ENCODE measurements at places on chromosomes 1 and 21.

DNA sequence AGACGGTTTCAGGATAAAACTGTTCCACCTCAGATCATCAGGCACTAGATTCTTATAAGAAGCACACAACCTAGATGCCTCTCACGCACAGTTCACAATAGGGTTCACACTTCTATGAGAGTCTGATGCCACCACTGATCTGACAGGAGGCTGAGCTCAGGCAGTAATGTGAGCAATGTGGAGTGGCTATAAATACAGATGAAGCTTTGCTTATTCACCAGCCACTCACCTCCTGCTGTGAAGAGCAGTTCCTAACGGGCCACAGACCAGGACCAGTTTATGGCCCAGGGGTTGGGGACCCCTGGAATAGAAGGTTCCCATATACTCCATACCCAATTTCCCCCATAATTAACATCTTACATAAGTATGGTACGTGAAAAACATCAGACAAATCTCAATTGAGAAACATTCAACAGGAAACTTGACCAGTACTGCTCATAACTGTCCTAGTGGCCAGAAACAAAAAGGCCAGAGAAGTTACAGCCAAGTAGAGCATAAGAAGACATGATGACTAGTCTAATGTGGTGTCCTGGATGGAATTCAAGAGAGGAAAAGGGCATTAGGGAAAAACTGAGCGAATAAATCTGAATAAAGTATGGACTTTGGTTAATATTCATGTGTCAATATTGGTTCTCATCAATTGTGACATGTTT lies 24.7 kb upstream of the IGSF5 start:
- DNase-seq = no peak

DNA sequence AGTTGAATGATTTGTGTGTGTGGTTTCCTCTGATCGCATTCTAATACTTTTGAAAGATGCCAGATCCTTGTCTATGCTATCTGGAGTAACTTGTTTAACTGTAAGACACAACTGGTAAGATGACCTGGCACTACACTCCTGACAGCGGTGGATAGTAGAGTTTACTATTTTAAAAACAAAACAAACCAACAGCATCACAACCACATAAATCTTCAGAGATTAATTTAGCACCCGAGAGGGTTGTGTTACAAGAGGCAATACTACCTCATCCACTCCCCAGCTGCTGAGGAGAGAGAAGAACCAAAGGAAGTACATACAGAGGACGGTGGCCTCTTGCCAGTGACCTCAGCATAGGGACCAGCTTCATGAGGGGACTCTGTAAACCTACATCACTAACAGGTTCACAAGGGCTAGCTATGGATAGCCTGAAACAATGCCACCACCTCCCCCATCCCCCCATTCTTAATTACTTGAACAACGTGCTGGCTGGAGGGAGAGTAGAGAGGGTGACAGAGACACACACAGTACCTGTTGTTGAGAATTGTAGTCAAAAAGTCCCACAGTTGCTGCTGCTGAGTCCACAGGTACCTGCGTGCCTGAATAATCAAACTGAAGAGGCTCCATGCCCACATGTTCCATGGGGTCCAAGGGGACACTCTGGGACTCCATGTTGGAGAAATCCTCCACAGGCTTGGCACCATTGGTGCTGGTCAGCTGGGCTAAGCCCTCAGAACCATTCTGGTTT lies 73.5 kb downstream of the PUM1 start:
- DNase-seq = no peak

GRCh38 chr1:54807756-54808155 lies 6.6 kb upstream of the TTC22 start:
- DNase-seq = no peak

- no peak for DNase-seq
Observed at GRCh38 chr1:39091845-39092645, 65.9 kb downstream of the NDUFS5 start.

DNA sequence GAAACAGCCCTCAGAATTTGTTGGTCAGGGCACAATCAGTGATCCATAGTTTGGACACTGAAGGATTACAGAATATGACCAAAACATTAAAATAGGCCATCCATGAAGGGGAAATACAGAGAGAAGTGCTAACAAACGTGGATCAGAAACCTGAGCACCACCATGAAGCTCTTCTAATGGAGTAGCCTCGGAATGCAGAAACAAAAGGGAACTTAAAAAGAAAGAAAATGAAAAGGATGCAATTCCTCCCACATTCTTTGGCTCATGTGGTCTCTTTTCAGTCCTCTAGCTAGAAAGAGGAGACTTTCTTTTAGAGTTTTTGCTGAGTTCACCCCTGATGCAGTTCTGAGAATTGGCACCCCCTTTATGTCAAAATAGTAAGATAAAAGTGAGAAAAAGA lies 989.8 kb upstream of the B3GALT2 start:
- no peak for DNase-seq

- peak; percentile 79 for DNase-seq
Observed at GRCh38 chr1:224116131-224116530, 2.2 kb downstream of the FBXO28 start.

DNA sequence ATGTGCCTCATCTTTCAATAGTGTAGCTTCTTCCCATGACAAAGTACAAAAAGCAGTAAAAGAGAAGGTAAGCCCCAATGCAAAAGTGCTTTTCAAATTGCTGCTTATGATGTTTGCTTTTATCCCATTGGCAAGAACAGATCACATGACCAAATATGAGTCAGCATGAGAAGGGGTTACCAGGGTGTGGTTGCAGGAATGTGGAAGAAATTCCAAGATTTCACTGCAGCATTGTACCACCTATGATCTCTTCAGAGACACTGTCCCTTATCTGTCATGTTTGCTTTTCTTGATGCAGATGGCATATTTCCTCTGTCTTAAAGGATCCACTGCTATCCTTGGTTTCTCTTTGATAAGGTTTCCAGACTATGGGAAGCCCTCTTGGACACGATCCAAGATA lies 1006.9 kb upstream of the PRMT6 start:
- no peak for DNase-seq

GRCh38 chr1:200471739-200472138 lies 61.9 kb upstream of the ZNF281 start:
- DNase-seq = no peak

GRCh38 chr1:150579945-150580642 lies 684 bp upstream of the MCL1 start:
- no peak for DNase-seq

DNA sequence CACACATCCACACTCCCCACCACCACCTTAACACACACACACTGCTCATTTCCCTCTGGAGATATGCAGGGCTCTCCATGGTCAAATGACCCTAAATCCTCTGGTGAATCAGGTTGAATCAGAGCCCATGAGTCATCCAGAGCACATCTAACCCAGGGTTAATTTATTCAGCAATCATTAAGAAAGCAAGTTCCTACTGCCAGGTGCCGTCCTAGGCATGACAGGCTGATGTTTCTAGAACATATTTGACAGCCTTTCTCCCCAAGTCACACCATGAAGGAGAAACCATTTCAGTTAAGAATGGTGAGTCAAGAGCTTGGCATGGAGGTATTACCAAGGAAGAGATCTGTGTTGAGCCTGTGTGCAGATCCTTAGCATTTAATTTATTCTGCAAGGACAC lies 194.3 kb upstream of the CAMK1G start:
- DNase-seq = no peak

- DNase-seq = no peak
Observed at GRCh38 chr21:28464095-28464494, 528.6 kb downstream of the LTN1 start.

GRCh38 chr1:2787163-2787911 lies 14.2 kb downstream of the TTC34 start:
- DNase-seq = no peak

DNA sequence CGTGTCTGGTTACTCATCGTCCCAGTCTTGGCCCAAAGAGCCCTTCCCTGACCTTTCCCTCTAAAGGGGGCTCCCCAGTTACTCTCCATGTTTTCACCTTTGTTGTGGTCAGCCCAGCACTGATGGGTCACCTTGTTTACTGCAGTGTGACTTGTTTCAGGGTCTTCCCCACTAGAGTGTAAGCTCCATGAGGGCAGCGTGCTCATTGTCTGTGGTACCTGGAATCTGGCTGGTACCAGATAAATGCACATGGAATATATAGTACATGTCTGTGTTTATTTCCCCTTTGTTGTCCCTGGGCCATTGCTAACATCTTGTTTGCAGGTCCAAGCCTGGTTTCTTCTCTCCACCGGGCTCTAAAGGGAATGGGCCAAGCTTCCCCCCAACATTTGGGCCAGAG lies 22.7 kb upstream of the TENT5B start:
- no peak for DNase-seq

- DNase-seq = no peak
Observed at GRCh38 chr1:208603721-208604120, 359.5 kb upstream of the PLXNA2 start.

DNA sequence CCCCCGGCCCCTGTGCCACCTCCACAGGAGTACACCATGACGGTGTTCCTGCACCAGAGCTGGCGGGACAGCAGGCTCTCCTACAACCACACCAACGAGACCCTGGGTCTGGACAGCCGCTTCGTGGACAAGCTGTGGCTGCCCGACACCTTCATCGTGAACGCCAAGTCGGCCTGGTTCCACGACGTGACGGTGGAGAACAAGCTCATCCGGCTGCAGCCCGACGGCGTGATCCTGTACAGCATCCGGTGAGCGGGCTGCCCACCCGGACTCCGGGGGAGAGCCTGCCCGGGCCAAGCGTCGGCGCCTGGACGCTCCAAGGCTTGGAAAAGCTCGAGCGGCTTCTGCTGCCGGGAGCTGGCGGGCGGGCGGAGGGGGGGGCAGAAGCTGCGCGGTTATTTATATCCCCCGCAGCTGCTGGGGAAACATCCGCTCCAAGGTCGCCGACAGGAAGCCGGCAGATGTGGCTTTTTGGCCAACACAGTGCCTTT lies 6.4 kb downstream of the GABRD start:
- DNase-seq = no peak

DNA sequence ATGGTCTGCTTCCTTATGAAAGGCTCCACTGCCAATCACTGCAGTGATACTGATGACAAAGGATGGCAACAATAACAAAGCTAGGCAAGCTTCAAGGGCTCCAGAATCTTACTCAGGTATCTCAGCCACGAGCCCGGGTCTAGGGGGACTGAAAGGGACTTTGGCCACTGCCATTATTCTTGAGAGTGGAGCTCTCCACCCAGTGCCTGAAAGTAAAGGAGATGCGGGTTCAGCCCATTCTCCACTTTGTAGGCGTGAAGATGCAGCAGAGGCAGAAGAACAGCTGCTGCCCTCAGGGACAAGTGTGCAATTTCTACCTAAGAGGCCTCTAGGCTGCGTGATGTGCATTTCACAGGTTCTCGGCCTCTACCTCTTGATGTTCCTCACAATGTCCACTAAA lies 31.4 kb upstream of the SLAMF9 start:
- DNase-seq = no peak

DNA sequence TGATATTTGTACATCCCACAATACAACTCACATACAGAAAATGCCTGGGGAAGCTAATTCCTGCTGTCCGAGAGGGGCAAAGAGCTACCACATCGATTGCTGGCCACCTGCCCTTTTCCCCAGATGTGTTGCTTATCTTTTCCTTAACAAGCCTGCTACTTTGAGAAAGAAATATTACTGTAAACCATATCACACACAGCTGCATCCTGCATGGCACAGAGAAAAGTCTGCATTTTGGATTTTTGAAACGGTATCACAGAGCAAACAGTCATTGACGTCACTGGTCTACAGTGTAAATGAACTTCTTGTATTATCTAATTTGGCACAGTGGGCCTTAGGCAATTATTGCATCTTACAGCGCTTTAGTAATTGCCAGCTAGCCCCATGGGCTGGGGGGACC lies 164.7 kb downstream of the CLIC6 start:
- no peak for DNase-seq

DNA sequence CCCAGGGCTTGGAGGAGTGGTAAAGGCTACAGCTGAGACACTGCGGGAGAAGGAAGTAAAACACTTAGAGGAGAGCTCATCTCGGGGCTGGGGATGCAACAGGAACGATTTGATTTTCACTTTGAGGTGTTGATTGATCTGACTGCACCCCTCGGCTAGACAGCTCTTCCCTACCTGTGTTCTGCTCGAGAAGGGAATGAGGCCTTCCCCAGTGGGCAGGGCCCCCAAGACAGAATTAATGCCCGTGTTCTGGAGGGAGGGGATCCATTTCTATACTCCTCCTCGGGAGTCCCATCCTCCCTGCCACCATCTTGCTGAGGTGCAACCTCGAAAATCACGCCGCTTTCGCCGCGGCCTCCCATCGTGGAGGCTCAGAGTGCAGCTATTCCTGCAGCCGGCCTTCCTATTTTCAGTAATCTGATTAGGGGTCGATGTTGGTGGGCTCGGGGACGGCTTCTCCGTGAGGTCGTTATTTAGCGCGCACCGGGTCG lies 2.4 kb downstream of the ATP2B4 start:
- DNase-seq = no peak

GRCh38 chr1:207461649-207462048 lies 7.5 kb downstream of the CR2 start:
- no peak for DNase-seq

GRCh38 chr1:159827102-159827490 lies 423 bp downstream of the SLAMF8 start:
- DNase-seq = no peak

DNA sequence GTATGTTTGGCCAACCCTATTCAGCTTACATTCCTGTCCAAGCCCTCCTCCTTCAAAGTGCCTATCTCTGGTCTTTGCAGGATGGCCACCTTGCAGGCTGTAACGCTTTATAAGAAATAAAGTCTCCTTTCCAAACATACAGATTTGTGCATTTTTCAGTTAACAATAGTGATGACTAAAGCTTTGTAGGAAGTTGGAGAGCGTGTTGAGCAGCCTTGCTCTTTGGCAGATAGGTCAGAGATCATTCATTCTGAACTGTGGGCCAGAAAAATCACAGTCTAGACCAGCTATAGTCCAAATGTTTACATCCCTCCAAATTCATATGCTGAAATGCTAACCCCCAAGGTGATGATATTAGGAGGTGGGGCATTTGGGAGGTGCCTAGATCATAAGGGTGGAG lies 34.0 kb upstream of the FAM89A start:
- no peak for DNase-seq

DNA sequence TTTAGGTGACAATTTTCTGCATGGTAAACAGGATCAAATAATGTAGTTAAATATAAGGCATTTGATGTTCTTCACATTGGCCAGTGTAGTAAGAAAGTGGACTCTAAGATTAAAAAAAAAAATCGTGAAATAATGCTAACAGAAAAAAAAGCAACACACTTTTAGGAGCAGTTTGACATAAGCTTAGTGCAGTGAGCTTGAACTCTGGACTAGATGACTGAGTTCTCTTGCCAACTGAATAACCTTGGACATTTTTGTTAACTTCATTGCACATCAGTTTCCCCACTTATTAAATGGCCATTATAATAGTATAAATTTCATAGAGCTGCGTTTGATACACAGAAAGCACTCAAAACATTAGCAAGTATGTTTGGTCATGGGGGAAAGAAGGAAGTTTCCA lies 649.3 kb upstream of the ADGRL4 start:
- DNase-seq = no peak
